ENCODE measurements at places on chromosomes 5 and 9.

- no peak for DNase-seq
These were observed 76.6 kb upstream of the XPA start for GRCh38 chr9:97773723-97774122.

GRCh38 chr5:128305341-128305740 is 221.8 kb downstream of the SLC12A2 start:
- DNase-seq = no peak

- DNase-seq = no peak
These were observed 33.0 kb downstream of the IRF1 start for GRCh38 chr5:132457371-132458225.

GRCh38 chr9:2414465-2414864 is 207.1 kb upstream of the VLDLR start:
- no peak for DNase-seq

DNA sequence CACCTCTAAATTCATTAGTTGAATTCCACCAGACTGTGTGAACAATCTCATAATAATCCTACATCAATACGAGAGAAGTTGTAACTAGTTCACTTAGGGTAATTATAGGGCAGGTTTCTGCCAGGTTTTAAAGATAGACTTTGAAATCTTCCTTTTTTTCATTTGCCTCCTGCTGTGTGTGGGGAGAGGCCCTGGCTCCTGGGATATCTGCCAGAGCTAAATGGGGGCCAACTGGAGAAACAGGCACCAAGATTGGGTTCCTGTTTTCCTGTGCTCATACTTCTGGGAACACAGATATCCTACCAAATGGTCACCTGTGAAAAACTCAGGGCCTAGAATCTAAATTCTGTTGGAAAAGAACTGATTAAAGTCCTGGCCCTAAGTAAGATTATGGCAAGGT is 42.3 kb downstream of the SH3RF2 start:
- no peak for DNase-seq

DNA sequence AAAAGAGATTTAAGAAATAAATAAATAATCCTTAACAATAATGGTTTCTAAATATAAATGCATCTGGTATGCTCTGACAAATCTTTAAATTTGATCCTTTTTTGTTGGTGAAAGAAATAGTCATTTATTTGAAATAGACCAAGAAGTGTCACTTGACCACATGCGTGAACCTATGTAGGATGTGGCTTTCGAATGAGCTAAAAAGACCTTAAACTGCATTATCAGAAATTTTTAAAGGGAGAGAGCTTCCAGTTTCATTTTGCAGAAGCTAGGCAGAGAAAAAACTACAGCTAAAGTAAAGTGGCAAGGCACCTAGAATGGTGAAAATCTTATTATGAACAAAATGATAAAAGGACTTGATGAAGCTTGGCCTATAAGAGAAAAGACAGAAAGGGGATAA is 309.2 kb upstream of the EFNA5 start:
- DNase-seq = no peak

- no peak for DNase-seq
These were observed 77.6 kb upstream of the TMC1 start for GRCh38 chr9:72443855-72444254.

DNA sequence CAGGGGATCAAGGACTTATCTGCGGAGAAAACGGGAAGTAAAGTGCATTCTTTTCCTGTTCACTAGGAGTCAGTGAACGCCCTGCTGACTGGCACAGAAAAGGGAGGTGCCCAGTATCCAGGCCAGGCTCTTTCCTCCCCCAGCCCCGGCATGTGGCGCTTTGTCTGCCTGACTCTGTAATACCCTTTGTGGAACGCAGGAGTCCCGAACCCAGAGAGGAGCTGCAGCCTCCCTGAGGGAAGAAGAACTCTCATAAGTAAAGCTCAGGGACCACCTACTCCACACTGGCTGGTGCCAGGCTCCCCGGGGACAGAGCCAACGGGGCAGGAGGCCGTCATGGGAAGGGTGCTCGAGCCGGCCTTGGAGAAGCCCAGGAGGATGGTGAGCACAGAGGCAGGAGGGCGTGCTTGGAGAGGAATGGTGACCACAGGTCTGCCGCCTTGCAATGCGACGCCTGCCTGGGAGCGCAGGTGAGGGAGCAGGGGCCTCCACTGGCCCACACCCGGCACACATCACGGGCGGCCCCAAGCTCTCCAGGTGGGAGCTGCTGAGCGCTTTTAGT is 31.5 kb downstream of the VAV2 start:
- no peak for DNase-seq

DNA sequence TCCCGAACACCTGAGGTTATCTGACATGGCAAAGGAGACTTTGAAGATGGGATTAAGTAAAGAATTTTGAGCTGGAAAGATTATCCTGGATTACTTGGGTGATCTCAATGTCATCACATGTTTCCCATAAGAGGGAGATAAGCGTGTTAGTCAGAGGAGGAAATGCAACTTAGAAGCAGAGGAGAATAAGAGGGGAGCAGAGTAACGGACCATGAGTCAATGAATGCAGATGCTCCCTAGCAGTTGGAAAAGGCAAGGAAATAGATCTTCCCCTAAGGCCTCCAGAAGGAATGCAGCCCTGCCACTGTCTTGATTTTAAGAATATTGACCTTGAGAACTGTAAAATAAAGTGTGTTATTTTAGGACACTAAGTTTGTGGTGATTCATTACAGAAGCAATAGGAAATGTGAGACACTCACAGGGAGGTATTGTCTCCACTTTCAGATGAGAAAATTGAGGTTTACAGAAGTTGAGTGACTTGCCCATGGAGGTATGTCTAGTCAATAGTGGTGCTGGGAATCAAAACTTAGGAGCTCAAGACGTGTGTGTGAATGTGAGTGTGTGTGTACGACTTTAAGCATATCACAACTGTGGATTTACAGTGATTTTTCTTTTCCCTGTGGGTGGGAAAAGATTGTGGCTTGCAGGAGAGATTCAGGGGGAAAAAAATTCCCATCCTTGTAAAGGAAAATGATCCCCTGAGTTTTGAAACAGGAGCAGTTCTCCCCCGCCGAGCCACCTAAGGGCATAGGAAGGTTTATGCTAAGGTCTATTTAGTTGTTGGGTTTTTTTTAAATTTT is 125.3 kb downstream of the TRIM32 start:
- no peak for DNase-seq

DNA sequence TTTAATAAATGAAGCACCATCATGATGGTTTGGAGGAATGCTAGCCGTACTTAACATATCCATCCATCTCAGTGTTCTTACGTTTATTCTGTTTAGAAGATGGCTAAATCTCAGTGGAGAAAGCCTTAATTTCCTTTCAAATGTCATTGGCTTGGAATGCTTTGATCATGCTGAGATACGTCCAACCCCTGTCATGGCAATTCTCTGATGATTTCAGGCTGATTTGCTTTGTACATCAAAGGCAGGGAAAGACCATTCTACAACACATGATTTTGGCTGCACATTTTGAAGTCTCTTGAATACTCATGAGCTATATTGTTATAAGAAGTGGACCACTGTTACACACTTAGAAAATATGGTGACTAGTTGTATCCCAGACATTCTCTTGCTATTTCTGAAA is 1048.4 kb downstream of the MAT2B start:
- DNase-seq = no peak

DNA sequence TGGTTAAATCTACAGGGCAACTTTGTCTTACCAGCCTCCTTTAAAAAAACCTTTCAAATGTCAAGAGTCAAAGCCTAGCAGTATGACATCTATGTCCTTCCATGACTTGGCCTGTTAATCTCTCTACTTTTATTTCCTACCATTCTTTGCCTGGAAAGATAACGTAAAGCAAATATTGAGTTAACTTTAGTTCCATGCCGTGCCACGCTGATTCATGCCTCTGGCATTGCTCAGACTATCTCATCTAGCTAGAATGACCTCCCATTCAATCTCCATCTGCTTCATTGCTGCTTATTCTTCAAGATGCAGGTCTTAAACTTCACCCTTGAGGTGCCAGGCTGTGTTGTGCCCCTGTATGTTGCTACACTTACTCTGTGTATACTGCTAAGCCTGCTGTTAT is 729.8 kb downstream of the EFNA5 start:
- DNase-seq = no peak
